ENCODE measurements at places on chromosomes 11 and 22.

DNA sequence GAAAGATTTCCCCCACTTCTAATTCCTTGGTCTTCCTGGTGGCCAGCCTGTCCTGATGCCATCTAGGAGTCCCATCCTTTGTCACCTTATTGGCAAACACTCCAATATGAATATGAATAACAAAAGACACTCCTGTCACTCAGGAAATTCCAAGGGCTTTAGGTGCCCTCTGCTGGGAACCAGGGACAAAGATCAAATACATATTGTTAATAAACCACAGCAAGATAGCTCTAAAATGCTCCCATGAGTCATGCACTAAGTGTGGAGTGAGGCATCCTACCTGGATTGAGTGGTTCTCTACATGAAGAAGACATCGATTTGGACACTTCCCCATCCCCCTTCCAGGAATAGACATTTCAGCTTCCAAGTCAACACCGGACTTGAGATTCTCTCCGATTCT is 823.6 kb downstream of the TBC1D22A start:
- DNase-seq: no peak

- DNase-seq: no peak
Observed at GRCh38 chr11:7533199-7534041, 19.6 kb downstream of the PPFIBP2 start.

- no peak for DNase-seq
Observed at GRCh38 chr22:39815932-39816331, 77.6 kb downstream of the ENTHD1 start.

DNA sequence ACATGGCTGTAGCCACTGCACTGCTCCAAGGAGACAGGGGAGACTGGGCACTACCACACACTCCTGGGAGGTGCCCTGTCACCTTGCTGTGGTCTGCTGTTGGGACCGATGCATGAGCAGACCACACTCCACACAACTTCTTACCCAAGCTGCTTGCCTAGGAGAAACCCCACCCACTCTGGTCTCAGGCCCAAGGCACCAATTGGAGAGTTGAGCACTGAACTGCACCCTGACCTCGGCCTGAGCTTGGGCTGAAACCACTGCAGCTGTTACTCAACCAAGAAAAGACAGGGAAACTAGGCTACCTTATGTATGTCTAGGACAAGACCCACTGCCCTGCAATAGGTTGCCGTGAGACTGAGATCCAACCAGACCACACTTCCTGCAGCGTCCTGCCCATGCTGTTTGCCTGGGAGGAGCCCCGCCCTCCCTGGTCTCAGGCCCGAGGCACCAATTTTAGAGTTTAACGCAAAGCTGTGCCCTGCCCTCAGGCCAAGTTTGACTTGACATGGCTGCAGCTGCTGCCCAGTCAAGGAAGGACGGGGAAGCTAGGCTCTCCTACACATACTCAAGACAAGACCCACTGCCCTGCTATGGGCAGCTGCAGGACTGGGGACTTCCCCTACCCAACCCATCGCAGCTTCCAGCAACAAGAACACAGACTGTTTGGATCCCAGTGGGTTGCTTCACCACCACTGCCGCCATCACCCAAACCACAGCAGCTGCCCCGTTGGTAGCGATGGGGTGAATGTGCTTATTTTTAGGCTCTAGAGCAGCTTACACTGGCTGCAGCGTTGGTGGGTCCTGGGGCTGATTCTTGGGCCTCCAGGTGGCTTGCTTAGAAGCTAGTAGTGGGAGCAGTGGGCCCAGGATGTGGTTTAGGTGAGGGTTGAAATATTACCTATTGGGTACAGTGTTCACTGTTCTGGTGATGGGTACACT is 66.8 kb downstream of the BRD1 start:
- no peak for DNase-seq

DNA sequence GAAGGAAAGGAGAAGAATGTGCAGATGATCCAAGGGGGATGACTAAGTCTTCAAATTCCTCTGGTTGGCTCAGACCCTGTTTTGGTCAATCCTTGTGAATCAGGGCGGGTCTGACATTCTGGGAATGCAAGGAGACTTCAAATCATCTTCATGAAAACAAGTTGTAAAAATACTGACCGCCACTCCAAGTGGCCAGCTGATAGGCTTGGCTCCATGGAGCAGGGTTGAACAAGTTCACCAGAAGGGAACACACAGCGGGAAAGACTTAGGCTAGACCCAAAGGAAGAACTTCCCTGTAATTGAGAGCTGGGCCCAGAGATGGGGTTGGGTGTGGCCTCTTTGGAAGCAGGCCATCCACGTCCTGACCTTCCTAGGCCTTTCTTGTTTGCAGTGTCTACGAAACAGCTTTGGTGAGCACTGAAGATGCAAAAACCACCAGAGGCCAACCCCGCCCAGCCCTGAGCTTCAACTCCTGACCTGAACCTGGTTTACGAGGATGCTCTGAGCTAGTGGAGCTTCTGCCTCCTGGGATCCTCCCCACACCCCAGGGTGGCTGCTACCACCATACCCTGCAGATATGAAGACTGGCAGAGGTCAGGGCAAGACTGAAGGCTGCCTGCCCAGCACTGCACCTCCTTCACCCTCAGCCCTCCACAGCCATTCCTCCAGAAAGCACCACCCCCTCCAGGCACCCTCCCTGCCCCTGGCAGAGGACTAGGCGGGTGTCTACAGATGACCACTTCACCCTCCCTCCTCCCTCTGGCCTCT is 26.1 kb downstream of the GDPD5 start:
- no peak for DNase-seq

DNA sequence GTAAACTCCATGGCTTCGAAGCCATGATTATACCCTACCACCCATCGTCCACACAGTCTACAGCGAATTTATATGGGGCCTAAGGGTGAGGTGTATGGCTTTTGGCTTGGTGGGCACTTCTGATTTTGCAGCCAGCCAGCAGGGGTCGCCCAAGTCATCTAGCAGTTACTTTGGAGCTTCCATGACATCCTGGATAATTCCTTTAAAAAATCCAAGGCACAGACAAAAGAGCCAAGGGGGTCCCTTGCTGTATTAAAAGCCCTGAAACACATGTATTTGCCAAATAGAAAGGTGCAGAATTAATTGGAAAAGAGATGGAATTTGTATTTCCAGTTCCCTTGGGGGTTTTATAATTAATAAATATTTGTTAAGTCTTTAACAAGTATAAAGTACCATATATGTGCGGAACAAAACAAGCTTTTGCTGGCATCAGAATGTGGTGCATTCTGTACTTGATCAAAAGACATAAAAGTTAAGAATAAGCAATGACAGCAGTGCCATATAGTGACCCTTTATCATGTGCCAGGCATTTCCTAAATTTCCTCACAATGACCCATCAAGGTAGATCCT is 132.8 kb upstream of the PITPNB start:
- DNase-seq: no peak

All from activated CD4-positive, CD25-positive, alpha-beta regulatory T cell (primary cell).